ENCODE measurements at places on chromosomes 12 and 14.

DNA sequence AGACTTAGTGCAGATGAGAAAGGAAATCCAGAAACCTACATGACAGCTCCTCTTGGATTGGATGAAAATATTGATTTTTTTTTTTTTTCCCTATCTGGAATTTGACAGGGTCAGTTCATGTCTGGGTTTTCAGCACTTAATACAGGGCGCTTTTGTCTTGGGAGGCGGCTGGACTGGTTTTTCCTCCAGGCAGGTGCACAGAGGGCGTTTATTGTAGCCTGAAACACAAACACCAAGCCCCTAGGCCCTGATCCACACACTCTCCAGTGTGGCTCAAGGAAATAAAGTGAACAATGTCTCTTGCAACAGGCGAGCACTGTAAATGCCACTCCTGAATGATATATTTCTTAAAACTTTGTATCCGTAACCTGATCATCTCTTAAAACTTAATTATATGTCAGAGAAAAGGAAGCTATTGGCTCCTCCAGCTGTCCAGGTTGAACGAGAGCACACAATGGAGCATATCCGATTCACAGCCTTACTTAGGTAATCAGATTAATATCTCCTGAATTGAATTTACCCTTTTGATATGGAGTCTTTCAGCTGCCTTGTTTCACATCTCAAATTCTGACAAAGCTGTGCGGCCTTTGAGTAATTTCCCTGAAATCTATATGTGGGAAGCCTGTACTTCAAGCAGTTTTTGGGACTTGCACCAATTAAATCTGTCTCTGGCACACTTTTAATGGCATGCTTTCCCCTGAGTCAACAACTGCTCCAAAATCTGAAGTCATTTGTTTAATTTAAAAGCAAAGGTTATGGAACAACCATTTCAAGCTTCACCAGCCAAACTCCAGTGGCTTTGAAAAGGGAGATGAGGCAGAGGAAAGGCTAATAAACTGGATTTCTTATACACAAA lies 485.7 kb downstream of the ZFP36L1 start:
- no peak for DNase-seq

DNA sequence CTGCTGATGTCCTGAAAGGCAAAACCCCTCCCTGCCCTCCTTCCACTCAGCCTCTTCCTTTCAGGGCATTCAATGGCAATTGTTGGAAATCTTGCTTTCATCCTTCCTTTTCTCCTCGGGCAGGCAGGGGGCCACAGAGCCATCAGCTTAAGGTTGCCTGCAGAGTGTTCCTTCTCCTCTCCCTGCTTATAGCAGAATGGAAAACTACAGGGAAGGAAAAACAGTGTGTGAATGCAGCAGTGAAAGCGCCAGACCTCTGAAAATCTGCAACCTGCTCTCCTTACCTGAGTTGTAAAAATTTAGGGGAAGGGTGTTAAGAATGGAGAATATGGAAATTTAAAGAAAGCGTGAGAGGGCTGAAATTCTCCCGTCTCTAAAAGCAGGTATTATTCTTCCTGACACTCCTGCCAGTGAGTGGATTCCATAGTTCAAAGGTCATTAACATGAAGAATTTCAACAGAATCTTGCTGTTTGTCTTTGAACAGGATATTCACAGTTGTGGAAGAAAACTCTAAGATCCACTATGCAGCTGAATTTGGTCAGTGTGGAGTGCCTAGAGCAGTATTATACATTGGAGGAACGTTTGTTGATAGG lies 348.8 kb downstream of the KCNH5 start:
- no peak for DNase-seq

DNA sequence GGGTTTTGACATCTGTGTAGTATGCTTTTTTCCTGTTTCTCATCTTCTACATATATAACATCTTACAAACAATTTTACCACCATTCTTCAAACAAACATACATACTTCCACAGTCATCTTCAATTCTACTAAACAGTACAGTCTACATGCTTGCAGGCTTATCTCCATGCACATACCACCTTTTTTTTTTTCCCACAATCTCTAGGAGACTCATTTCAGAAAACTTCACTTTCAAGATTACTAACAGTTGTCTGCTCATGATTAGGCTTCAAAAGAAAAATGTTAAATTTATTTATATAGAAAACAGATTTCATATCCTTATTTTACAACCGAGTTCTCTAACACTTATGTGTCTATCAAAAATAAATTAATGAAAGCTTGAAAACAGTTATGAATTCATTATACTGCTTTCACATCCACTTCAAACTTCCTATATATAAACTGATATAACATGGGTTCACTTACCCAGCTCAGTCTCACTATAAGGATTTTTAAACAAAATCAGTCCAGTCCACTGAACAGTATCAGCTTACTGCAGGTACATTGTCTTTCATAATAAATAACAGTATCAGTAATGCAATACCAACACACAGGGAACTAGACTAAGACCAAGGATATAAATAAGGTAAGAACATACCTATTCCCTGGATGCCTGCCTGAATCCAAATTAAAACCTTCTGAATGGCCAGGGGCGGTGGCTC lies 42.5 kb downstream of the LRP6 start:
- no peak for DNase-seq

DNA sequence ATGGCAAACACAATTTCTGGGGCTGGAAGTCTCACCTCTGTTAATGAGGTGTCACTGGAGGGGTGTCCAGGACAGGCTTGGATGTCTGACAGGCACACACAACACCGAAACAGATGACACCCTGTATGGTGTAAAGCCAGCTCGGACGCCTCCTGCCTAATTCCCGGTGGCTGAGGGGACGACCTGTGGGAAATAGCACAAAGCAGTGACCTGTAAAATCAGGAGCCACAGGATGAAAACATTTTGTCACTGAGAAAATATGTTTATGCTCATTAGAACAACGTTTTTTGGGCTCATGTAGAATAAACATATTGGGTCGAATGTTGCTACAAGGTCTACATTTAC lies 285.0 kb upstream of the RTL1 start:
- no peak for DNase-seq

DNA sequence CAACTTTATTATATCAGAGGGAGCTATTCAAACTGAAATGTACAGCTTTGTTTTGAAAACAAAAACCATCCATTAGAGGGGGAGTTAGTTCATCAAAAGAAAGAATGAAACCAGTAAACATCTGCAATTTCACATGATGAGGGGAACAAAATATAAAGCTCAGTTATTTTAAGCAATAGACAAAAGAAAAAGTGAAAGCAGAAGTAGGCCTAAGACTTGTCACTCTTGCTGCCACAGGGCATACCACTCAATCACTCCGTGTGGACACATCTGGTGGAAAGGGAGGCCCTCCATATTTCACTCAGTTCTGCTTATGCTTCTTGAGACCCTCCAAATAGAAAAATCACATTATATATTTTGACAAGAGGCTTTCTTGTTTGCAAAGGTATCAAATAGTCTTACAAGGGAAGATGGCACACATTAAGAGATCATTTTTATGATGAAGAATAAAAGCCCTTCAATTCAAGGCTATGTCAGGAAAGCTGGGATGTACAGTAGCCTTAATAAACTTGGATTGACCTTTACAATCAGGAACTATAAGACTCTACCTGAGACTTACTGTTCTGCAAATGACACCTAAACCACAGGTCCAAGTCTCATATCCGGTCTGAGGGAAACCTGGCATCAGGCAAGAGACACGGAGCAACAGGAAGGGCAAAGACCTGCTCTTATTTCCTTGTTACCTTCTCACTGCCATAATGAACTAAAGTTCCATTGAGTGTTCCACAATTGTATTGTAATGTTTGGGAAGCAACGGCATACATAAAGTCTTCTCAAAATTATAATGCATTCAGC lies 222.5 kb upstream of the GRIP1 start:
- DNase-seq = peak; percentile 4

DNA sequence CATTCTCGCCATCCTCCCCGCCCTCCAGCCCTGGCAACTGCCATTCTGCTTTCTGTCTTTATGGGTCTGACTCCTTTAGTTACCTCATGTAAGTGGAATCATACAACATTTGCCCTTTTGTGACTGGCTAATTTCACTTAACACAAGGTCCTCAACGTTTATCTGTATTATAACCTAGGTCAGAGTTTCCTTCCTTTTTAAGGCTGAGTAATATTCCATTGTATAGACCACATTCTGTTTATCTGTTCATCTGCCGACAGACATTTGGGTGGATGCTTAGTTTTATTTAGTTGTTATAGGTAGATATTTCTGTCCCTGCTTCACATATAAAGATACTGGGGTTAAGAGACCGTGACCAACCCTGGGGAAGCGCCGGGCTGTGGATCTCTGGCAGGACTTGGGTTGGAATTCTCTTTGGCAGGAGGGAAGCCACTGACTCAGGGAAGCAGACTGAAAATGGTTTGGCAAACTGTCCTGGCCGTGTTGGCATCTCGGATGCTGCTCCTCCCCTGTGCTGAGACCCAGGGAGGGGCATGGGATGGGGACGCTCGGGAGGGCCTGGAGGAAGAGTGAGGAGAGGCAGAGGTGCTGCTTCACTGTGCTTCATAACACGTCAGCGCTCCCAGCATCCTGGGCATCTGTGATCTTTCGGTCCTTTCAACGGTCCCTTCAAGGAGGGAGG lies 38.9 kb downstream of the TEAD4 start:
- DNase-seq = no peak

DNA sequence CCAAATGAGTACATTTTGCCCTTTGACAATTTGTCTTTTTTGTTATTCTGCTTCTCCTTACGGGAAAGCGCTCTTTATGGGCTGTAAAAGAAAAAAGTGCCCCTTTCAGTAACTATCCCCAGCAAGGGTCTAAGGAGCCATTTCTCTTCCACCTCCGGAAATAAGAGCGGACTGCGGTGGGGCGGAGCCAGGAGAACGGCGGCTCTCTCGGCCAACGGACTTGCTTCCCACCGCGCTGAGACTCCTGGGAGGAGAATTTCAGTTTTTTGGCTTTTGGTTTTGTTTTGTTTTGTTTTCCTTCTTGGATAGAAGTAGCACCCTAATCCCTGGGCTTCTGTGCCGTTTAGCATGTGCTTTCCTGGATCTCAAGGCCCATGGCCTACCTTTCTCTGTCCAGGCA lies 43.5 kb downstream of the ZNF641 start:
- DNase-seq = no peak

- DNase-seq = no peak
Observed at GRCh38 chr12:97435153-97435552, 27.5 kb upstream of the RMST start.

DNA sequence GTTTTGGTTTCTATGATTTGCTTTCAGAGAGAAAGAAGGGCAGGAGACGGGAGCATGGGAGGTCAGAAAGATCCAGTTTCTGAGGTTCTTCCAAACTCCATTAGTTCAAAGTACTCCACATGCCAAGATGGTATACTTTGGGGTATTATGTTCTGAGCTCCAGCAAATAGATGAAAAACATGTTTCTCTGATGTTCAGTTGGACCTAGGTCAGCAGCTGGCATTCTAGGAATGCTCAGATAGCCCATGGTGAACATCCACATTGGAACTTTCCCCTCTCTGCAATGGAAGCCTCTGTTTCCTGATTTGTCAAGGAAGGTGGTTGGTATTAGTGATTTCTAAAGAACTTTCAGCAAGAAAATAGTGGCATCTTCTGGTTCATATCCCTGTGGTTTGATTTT lies 257.5 kb downstream of the KTN1 start:
- DNase-seq = no peak

GRCh38 chr12:13377698-13378097 lies 181.2 kb downstream of the EMP1 start:
- DNase-seq = no peak

- DNase-seq = no peak
Observed at GRCh38 chr12:64983771-64984278, 137.3 kb downstream of the WIF1 start.

Data from stimulated activated naive B cell treated with anti-CD40 and anti-IgM and Interleukin-4, amounts not matched to agents 10 μg/mL and 1 μg/mL and 100 μg/mL, for 72 hours (primary cell).